ENCODE measurements at places on chromosomes 4 and X. TPM values are rescaled to one million over a fixed set of nuclear protein-coding genes. Genes with fewer than 3 reads are reported as not detected.

ATP8A1 gene
- 1.3 TPM for total RNA-seq

HTR2C gene
- not detected for total RNA-seq

DNA sequence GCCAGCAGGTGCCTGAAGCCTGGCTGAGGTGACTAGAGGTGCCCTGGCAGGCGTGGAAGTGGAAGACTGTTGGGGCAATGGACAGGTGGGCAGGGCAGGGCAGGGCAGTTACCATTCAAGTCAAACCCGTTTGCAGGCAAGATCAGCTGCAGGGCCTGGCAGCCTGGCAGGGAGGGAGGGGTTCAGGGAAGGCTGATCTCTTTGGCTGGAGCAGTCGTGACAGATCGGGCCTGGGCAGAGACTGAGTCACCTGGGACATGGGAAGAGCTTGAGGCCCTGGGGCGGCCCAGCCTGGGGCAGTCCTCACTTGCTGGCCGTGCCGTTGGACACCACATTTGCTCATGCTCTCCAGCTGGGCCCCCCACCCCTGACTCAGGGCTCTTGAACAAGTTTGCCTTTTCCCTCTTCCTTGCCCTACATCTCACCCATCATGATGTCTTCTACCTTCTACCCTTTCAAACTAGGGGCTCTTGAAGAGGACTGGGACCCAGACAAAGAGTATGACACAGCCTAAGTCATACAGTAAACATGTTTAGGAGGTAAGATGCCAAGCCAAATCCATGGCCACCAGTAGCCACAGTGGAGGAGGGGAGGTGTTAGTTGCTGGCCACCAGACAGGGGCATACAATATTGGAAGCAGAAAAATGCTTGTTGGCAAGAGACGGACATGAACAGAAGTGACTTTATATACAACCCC lies 2.0 kb upstream of the ZNF185 start:
- DNase-seq, result no peak

DNA sequence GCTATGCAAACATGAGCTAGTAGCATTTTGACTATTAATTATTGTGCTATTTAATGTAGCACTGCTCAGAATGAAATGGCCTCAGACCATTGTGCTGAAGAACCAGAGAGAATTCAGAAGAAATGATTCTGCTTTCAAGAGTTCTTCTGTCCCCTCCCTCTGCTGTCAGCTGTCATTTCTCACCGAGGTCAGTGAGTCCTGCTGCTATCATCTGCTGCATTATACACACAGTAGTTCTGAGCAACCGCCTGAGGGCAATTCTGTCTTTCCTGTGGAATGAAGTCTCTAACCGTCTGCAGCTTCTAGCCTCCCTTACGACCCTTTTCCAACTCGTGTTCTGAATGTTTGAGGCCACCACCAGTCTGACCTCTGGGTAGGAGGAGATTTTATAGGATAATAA lies 249.4 kb downstream of the HNRNPD start:
- no peak for DNase-seq

H2BW2 gene
- total RNA-seq, result not detected

AWAT2 gene
- not detected for total RNA-seq

NR3C2 gene
- total RNA-seq, result 1.9 TPM

CDKL5 gene
- total RNA-seq, result 2.9 TPM

- peak; percentile 76 for DNase-seq
Measured at GRCh38 chr4:28686618-28687017, 1826.0 kb downstream of the STIM2 start.

DNA sequence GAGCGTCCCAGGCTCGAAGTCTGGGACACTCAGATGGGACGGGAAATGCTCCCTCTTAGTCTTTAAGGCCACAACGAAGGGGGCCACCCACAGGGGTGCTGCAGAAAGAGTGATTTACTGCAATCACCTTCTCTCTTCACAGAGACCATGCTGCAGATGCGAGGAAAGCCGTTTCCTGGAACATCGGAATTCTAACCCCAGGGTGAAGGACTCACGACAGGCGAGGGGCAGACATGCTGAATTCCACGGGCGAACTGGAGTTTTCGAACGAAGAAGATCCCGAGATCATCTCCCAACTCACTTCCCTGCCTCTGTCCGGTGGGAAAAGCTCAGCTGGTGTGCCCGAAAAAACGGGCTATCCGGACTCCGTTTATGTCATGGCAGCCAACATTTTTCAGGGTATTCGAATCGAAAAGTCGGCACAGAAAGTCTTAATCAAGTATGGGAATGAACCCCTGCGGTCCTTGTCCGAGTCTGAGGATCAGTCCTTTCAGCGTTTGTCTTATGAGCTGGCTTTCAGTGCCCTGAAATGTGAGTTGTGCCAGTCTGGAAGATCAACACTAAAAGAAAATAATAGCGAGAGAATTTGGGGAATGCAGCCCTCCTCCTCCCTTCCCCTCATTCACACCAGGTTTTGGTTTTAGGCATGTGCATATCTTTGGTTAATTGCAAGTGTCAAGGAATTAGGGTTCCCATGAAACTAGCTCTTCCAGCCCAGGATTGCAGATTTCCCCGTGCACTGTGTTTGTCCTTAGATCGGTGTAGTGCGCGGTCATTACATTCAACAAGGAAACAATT lies 905 bp downstream of the NSUN7 start:
- no peak for DNase-seq

- DNase-seq, result no peak
Measured at GRCh38 chr4:186851291-186852072, 127.8 kb upstream of the FAT1 start.

DNA sequence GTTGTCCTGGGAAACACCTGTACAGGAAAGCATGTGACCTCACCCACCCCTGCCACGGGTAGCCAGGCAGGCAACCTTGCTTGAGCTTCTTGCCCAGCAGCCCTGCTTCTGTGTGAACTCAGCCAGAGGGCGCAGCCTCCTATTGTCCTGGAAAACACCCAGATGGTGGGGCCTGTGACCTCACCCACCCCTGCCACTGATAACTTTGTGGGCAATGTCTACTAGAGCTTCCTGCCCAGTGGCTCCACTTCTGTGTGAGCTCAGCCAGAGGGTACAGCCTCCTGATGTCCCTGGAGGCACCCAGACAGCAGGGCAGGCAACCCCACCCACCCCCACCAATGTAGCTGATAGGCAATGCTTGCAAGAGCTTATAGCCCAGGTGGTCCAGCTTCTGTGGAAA lies 146.3 kb downstream of the DTHD1 start:
- DNase-seq, result no peak

DNA sequence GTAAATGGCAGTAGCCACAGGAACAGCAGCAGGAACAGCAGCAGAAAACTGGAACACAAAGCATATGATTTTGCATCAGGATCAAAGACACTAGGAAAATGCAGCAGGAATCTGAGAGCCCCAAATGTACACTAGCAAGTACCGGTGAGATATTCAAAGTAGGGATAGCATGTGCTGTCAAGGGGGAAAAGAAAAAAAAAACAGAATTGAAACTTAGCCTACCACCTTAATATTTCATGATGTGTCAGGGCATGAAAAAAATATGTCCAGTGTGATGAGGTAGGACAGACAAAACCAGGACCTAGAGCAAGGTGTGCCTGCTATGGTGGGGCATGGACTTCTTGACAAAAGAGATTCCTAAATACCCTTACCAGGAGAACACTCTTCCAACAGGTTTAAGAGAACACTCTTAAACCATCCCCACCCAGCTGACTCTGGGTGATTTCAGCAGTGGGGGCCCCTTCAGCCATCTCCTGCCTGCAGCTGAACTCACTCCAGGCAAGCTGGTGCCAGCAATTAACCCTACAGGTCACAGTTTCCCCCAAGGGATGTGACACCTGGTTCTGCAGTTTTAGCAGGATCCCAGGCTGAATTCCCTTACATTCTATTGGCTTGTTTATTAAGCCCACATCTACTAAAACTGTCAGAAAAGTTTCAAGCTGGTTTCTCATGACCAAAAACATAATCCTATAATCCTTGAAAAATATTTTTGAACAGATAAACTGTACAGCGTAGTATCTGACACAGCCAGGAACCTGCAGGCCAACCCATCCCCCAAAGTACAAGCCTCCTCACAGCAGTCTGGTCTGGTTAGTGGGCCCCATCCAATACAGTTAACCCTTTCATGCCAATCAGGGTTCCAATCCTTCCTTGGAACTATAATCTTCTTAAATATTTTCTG lies 62.9 kb upstream of the FMR1 start:
- DNase-seq, result no peak

- DNase-seq, result no peak
Measured at GRCh38 chrX:152831391-152831790, 528 bp downstream of the NSDHL start.

IL15 gene
- total RNA-seq, result 16.0 TPM

DNA sequence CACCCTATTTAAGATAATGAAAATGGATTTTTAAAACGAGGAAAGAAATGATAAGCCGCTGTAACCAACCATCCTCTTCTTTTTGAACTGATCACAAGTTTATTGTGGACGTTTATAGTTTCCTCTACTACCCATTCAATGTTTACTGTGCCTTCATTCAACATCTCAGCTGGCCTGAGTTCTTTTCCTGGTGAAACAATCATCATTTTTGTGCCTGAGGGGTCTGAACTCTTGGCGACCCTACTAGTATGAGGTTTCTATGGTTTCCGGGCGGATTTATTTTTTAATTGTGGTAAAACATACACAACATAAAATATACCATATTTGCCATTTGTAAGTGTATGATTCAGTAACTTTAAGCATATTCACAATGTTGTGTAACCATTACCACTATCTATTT lies 100.7 kb downstream of the SPRY1 start:
- no peak for DNase-seq

DNA sequence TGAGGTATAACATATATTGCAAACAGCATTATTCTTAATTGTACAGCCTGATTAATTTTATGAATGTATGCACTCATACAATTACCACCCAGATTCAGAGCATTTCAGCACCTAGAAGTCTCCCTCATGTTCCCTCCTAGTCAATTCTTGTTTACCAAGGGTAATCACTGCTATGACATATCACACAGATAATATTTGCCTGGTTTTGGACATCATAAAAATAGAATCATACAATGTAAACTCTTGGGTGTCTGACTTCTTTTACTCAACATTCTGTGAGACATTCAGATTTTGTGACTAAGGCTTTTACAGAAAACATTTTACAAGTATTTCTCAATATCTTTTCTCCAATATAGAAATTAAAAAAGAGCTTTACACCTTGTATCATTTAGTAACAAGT lies 66.9 kb downstream of the PTPN13 start:
- no peak for DNase-seq

DNA sequence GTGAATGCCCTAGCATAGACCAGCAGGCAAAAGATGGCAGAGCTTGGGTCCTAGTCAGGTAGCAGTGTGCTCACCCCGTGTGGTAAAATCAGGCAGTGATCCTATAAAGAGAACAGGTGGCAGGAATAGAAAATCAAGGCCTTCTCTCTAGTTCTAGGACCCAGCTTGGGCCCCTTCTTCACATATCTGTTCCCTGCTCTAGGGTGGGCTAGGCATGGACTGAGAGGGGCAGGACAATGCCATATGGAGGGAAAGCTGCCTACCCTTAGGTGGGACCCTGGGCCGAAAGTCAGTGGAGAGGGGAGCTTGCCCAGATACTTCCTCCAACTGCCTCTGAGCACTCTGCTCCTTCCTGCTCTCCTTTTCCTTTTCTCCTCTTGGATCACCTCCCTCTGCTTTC lies 117.4 kb upstream of the NALF2 start:
- DNase-seq, result no peak

GRCh38 chr4:181647396-181648147 lies 595.6 kb upstream of the TENM3 start:
- no peak for DNase-seq

- no peak for DNase-seq
Measured at GRCh38 chr4:36758312-36759178, 477.1 kb downstream of the DTHD1 start.

DNA sequence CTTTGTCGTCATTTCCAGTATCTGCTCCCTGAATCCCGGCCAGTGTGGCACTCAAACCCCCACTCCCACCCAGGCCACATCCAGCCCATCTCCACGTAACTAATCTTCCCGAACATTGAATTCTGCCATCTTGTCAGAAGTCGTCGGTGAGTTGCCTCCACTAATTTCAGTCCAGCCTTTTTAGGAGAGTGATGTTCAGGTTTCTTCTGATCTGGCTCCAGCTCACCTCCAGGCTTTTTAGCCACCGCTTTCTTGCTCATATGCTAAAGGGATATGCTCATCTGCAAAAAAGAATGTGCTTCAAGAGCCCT lies 1.3 kb downstream of the TMEM165 start:
- DNase-seq, result no peak

ARX gene
- total RNA-seq, result not detected

GRCh38 chrX:150408561-150408960 lies 45.4 kb downstream of the MAMLD1 start:
- DNase-seq, result no peak

- DNase-seq, result no peak
Measured at GRCh38 chr4:39786838-39787237, 88.9 kb downstream of the UBE2K start.

DNA sequence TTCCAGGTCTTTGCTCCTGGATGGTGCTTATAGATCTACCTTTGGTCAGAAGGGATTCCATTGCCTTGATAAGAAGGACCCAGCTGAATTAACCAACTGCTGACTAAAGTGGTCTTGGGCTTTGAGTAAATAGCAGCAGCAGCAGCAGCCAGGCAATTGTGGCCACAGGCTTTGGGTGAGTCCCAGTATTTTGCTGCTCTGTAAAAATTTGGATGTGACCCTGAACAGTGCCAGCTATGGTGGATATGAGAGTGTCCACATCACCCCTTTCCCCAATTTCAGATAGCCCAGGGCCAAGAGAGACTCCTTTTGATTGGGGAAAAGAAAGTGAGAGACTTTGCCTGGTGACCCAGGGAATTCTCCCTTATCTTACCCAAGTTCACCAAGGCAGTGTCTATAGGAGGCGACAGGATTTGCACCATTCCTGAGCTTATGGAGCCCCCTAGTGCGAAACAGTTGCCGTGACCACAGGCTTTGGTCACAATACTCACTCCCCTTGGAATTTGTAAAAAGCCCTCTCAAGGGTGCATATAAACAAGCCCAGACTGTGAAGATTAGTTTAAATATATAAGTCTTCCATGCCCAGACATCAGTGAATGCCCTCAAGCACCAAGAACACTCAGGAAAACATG lies 518.0 kb downstream of the TMA16 start:
- peak; percentile 21 for DNase-seq

CT45A5 gene
- total RNA-seq, result 0.50 TPM
